Fibroblast of skin of left biceps (primary cell): ENCODE measurements at places on chromosomes 12 and 14.

GRCh38 chr12:99722690-99723486, 75.3 kb downstream of the GARIN6 start:
- DNase-seq: no peak

DNA sequence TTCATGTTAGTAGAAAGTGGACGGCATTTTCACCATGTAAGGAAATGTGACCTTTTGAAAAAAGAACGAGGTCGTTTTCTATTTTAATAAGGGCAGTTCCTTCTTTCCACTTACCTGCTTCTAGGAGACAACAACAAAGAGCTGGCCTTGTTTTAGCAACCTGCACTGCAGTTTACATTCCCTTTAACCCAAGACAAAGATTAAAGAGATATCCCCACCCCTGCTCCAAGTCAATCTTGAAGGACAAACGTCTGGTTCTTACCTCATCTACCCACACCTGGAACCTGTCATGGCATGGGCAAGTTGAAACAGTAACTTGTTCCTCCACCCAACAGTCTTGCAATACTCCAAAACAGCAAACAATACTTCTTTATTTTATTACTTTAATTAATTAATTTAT, 32.7 kb downstream of the ZCCHC8 start:
- DNase-seq: no peak

DNA sequence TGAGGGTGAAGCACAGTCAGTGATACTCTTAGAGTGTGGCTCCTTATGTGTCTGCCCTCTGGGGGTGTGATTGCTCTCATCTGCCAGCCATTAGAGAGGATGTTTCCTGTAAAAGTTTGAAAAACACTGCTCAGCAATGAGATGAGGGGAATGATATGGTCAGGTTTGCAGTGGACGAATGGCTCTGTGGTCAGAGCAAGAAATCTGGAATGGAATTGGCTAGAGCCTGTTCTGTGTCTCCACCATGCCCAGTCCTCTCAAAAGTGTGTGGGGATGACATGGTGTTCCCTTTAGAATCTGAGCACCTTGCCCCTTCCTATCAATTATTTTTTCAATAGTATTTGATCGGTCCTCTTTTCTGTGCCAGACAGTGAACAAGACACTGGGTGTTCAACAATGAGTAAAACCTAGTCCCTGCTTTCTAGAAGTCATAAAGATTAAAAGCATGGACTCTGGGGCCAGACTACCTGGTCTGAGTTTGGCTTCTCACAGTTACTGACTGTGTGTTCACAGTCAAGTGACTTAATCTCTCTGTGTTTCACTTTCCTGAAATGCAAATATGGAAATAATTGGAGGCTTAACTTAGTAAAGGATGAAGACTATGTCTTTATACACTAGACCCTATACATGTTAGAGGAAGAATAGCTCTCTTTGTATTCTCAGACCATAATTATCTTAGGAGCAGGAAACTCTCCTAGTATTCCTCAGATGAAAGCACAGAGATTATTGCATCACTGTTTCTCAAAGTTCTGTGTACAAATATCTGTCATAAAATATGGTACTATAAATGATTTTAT, 1.6 kb downstream of the ACSS3 start:
- DNase-seq: no peak

- DNase-seq: no peak
These were observed 40.0 kb upstream of the DAAM1 start for GRCh38 chr14:59148334-59148900.

GRCh38 chr14:100149851-100150611, 9.4 kb downstream of the DEGS2 start:
- DNase-seq: no peak

DNA sequence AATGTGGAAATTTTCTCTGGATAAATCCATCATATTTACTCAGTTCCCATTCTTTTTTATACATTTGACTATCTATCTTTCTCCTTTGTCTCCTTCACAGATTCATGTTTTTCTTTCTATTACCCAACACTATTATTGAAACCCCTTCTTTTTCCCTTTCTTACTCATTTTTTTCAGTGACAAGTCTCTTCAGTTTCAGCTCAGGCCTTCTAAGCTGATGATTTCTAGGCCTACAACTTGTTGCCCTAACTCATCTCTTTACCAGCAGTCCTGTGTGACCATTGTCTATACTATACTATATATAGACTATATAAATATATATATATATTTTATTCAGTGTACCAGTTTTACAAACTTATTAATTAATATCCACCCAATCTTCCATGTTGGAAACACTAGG, 31.8 kb downstream of the SLC16A7 start:
- DNase-seq: no peak

- no peak for DNase-seq
These were observed 20.2 kb upstream of the CLEC4D start for GRCh38 chr12:8493084-8493483.

DNA sequence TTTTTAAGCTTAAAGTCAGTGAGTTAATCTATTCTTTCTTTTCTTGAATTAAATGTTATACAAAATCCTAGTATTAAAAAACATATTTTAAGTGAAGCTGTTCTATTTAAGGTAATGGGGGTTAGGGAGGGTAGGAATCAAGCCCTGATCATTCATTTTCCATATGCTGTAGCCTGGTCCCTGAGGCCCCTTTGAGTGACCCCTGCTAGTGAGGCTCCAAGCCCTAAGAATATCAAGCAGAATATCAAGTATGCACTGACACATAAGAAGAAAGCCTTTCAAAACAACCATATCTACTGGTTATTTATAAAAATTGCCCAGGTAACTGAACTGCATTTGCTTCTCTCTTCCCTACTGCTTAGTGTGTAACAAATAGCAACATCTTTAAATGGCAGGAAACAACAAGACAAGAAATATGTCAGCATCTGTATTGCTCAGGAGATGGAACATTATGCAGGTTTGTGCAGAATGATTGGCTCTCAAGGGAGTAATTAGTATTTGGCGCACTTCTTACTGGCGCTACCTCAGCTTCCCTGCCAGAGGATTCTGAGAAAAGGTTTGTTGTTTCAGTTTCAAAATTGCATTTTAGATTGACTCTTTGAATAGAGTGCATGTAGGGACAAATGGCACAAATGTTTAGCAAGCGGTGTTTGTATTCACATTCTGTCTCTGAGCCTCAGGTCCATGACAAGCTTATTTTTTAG, 223.0 kb downstream of the DUSP6 start:
- no peak for DNase-seq

- no peak for DNase-seq
These were observed 3.0 kb upstream of the LGALS3 start for GRCh38 chr14:55126034-55126433.

GRCh38 chr12:14207905-14208551, 157.5 kb upstream of the ATF7IP start:
- no peak for DNase-seq

DNA sequence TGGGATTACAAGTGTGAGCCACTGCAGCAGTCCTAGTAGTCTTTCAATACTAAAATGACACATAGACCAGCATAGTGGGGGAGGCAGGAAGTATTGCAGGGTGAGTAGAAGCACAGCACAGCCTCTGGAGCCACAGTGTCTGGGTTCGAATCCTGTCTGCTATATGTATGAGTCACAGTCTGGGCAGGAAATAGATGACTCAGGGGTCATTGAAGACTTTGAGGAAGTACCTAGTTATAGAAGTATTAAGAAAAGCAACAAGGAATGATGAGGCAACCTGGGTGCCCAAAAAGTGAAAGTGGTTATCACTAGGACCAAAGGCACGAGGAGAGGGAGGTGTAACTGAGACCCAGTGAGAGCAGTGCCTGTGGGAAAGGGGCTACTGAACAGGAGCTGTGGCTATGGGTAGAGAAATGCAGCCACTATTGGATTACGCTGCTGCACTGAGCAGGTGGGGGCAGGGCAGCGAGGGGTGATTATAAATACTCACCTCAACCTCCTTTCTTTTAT, 124.0 kb downstream of the PDE3A start:
- no peak for DNase-seq

GRCh38 chr12:118682656-118683055, 298.7 kb upstream of the SRRM4 start:
- DNase-seq: no peak

GRCh38 chr12:26101763-26102162, 23.1 kb downstream of the BHLHE41 start:
- DNase-seq: no peak
